H4 (cell line): ENCODE measurements at places on chromosomes 1 and 21.

DNA sequence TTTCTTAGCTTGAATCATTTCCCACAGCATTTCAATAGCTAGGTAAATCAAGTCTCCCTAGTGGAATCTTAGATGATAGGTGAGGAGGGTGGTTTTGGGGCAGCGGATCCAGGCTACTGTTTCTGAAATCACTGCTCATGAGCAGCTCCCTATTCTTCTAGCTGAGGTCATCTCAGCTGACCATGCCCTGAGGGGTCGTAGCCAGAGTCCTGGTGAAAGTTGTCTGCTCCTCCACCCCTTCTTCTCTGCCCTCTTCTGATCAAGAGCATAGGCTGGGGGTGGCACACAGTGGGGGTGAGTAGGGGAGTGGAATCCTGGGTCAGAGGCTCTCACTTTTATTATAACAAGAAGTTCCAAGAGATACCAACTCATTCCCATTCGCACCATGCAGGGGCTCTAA, 76.2 kb downstream of the SLC16A1 start:
- no peak for DNase-seq

DNA sequence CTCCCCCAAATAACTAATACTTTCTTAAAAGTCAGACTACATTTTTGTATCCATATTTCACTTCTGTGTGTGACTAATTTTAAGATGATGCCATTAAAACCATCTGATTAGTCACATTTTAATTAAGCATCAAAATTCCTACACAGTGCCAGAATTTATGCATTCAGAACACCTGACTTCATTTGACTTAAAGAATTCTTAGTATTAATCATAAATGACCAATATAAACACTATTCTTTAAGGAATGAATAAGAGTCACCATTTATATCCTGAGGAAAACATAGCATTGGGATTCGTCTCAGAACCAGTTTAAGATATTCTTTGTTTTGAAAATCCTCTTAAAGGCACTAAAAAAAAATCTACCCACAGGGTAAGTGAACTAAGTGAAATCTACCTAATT, 37.0 kb downstream of the TM2D1 start:
- DNase-seq, result no peak

DNA sequence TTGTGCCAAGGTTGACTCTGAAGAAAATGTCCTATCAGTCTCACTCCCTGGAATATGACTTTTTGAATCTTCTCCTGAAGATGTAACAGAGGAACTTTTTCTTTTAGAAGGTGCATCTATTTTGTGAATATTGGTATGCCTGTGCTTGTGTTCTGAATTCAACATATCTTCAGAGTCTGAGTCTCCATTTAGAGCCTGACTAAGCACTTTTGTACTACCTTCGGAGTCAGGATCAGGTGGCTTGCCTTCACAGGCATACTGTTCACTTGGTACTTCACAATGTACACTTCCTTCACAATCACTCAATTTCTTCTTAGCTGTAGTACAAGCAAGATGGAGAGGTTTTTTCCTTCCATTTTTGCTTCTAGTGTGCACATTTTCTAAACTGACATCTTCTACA, 13.6 kb upstream of the PSMG1 start:
- DNase-seq, result no peak

DNA sequence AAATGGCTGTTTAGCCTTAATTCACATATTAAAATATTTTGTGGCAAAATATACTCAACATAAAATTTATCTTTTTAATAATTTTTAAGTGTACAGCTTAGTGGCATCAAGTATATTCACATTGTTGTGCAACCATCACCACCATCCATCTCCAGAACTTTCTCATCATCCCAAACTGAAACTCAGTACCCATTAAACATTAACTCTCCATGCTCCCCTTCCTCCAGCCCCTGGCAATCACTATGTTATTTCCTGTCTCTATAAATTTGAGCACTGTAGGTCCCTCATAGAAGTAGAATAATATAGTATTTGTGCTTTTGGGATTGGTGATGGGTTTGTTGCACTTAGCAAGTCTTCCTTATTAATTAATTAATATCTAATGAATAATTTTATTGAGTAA, 29.4 kb downstream of the CCN1 start:
- no peak for DNase-seq

- DNase-seq, result no peak
Measured at GRCh38 chr21:43211072-43211759, 42.4 kb downstream of the CRYAA start.

DNA sequence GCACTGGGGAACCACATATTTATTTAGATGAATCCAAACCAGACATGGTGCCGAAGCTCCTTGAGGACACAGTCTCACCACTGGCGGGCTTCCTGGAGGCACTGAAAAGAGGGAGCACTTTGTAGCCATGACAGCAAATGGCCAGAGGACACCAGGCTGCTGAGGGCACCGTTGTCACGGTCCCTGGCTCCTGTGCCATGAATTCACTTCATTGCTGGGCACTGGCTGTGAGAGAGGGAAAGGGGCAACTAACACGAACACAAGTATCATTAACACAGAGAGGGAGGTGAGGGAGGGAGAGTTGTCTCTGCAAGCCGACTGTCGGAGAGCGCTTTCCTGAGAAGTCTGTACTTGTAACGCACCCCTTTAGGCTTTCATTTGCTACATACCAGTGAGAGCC, 9.4 kb upstream of the PSRC1 start:
- DNase-seq, result no peak

DNA sequence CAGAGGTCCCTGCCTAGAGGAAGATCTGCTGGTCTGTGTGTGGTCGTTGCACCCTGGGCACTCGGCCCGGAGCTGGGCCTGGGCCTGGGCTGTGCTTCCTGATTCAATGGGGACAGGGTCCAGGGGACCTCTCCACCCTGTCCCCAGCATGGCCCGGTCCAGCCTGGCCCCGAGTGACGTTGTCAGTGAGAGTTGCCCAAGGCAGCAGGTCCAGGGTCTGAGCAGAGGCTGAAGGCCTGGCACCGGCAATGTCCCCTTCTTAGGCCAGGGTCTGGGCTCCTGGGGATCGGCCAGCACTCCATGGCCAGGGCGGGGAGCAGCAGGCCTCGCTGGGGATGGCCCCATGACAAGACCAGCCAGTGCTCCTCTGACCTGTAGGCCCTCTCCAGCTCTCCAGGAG, 15.6 kb upstream of the PEX10 start:
- no peak for DNase-seq

- no peak for DNase-seq
Measured at GRCh38 chr1:111503585-111504060, at the start of the genes ADORA3 and TMIGD3. Gene ADORA3 (minus strand): TSS chr1:111503633. CDS start chr1:111503354, 279 bp downstream. Gene TMIGD3 (minus strand): TSS chr1:111503633. CDS start chr1:111503354, 279 bp downstream.

GRCh38 chr1:107787299-107787698, 177.7 kb downstream of the VAV3 start:
- DNase-seq, result no peak

- peak; percentile 74 for DNase-seq
Measured at GRCh38 chr1:59061876-59062275, 235.0 kb upstream of the FGGY start.

DNA sequence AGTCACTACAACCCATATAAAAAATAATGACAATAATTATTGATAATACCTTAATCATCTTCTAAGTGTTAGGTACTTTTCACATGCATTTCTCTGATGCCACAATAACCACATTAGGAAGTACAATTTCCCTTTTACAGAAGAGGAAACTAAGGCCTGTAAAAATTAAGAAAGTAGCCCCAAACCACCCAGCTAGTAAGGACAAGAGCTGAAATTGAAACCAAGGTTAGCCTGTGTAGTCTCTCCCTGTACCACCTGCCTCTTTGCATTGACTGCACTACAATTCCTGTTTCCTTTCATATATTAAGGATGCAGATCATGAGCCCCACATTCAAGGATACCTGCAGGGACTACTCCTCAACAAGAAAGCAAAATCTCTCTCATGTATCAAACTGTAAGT, 288.8 kb downstream of the GPATCH2 start:
- no peak for DNase-seq

- no peak for DNase-seq
Measured at GRCh38 chr21:28177124-28177523, 815.6 kb downstream of the LTN1 start.

DNA sequence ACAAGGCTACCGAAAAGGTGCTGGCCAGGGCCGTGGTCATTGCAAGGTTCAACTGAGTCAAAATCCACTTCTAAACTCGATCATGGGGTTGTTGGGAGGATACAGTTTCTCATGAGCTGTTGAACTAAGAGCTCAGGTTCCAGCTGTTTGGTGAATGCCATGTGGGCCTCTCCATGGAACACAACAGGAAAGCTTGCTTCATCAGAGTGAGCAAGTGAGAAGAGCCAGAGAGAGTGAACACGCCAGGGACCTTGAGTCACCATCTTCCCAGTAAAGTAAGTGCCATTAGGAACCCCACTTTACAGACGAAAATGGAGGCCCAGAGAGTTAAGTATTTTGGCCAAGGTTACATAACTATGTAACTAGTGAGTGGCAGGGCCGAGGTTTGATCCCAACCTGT, 475.1 kb upstream of the VAMP3 start:
- no peak for DNase-seq

DNA sequence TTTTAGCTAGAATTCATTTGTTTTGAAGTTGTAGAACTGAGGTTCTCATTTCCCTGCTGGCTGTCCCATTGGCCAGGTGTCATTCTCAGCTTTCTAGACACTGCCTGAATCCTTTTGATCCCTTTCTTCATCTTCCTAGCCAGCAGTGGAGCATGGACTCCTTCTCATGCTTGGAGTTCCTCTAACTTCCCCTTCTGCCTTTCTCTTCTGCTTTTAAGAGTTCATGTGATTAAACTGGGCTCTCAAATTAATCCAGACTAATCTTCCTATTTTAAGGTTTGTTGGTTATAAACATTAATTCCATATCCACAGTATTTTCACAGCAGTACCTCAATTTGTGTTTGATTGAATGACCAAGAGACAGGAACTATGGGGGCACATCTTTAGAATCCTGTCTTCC, 52.3 kb downstream of the ADAMTS5 start:
- no peak for DNase-seq

GRCh38 chr1:224054012-224054411, 59.9 kb upstream of the FBXO28 start:
- no peak for DNase-seq

- no peak for DNase-seq
Measured at GRCh38 chr1:51898090-51898734, 19.7 kb upstream of the NRDC start.

- DNase-seq, result no peak
Measured at GRCh38 chr1:211538287-211538686, 40.7 kb downstream of the SLC30A1 start.

- peak; percentile 80 for DNase-seq
Measured at GRCh38 chr1:155167166-155168104, 5.7 kb downstream of the KRTCAP2 start.

DNA sequence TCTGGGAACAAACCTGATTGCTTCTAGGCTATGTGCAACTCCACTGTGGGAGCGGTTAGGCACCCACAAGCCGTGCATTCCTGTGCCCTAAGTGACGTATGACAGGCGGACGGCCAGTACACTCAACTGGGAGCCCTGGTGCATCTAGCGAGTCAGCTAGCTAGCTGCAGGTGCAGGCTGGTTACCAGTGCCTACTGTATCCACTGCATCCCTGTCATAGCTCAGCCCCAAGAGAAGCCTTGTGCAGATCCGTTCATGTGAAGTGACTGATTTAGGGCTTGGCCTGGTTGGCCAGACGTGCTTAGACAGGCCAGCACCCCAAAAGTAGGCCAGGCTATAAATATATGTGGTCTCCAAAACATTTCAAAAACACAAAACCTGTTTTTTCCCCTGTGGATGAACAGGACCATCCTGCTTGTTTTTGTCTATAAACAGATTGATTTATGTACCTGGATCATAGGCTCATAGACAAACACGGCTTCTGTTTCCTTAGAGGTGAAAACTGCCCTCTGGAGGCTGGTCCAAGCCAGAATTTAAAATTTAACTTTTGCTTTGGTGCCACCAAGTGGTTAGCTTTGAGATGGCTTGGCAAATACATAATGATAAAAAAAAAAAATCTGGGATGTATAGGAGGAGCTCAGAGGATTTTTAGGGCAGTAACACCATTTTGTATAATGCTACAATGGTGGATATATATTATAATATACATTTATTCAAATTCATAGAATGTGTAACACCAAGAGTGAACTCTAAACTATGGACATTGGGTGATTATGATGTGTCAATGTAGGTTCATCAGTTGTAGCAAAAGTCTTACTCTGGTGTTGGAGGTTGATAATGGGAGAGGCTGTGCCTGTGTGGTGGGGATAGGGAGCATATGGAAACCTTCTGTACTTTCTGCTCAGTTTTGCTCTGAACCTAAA, 68.5 kb downstream of the GIPC2 start:
- DNase-seq, result peak; percentile 35

DNA sequence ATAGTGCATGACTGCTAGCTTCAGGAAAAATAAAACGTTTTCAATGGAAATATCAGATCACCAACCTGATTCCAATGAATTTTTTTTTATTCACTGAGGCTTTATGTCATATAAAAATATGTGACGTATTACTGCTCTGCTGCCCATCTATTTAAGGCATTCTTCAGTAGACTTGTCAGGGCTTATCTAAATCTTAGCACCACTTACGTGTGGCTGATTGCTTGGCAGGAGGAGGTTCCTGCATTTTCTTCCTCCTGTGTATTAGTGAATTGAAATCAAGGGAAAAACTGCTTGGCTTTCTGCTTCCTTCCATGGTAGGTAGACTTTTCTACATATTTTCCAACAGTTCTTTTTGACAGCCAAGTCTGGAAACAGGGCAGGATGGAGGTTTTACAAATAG, 80.3 kb downstream of the ROR1 start:
- DNase-seq, result no peak

- DNase-seq, result no peak
Measured at GRCh38 chr1:228092342-228093049, 10.0 kb downstream of the ARF1 start.

- no peak for DNase-seq
Measured at GRCh38 chr1:213418268-213419071, 367.4 kb downstream of the RPS6KC1 start.

DNA sequence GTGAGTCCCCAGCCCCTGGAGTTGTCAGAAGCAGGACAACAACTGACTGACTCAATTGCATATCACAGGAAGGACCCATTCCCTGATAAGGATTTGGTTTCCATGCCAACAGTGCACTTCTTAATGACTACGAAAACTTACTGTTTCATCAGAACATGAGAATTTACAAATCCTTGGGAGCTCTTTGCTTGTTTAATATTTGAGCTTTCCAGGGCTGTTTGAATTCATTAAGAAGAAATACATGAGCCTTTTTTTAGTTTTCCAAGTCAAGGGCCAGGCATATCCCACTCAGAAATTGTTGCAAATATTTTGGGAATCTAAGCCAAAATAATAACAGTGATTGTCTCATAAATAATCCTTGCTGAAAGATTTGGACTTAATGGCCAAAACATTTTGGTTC, 27.2 kb upstream of the COL24A1 start:
- DNase-seq, result no peak

- no peak for DNase-seq
Measured at GRCh38 chr1:1419813-1420653, 1.0 kb downstream of the ANKRD65 start.

DNA sequence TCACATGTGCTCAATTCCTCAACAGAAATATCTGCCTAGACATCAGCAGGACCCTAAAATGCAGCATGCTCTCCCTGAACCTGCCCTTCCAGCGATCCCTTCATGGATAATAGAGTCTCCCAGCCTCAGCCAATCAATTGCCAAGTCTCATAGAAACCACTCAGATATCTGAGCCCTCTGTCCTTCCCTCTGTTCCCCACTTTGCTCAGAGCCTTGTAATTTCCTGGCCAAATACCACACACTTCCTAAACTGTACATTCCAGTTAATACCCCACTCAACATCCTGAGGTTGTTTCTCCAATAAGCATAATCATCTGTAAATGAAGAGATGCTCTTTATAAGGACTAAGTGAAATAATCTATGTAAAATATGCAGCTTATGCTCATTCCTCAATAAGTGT, 59.3 kb upstream of the PTGFRN start:
- DNase-seq, result no peak

- peak; percentile 30 for DNase-seq
Measured at GRCh38 chr1:48693674-48694320, 82.9 kb downstream of the BEND5 start.

GRCh38 chr1:224851210-224851847, 78.1 kb upstream of the DNAH14 start:
- peak; percentile 61 for DNase-seq
